ENCODE measurements at places on chromosomes 6 and 20.

GRCh38 chr20:12673352-12673751 is 335.4 kb upstream of the SPTLC3 start:
- no peak for DNase-seq

GRCh38 chr6:25418454-25419052 is 139.4 kb downstream of the CARMIL1 start:
- DNase-seq = no peak

GRCh38 chr6:47303861-47304260 is 5.8 kb downstream of the TNFRSF21 start:
- DNase-seq = no peak

- no peak for DNase-seq
Observed at GRCh38 chr6:37160922-37161778, 8.8 kb upstream of the PIM1 start.

DNA sequence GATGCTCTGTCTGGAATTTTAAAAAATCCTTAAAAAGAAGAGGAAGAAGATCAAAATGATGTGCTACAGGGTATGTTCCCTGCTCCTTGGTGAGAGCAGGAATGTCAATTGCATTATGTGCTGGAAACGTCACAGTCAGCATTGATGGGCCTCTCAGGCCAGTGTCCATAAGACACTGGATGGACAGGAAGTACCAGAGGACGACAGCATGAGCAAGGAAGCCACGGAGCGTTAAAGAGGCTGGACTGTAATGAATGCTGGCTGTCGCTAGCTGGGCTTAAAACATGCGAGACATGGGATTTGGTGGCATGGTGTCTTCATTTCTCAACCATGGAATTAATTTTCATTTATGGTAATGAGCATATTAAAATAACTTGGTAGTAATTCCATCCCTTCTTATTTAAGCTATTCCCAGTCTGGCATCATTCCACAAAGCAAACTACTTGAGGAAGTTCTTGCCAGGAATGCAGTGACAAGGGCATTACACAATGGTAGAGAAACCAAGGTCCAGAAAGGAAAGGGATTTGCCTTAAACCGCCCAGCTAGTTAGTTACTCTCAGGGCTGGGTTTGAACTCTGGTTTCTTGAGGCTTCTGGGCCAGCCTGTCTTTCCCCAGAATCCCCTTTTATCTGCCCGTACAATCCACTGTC is 166.6 kb upstream of the SOX4 start:
- DNase-seq = no peak

- DNase-seq = no peak
Observed at GRCh38 chr20:45128099-45128498, 3.8 kb upstream of the WFDC12 start.

DNA sequence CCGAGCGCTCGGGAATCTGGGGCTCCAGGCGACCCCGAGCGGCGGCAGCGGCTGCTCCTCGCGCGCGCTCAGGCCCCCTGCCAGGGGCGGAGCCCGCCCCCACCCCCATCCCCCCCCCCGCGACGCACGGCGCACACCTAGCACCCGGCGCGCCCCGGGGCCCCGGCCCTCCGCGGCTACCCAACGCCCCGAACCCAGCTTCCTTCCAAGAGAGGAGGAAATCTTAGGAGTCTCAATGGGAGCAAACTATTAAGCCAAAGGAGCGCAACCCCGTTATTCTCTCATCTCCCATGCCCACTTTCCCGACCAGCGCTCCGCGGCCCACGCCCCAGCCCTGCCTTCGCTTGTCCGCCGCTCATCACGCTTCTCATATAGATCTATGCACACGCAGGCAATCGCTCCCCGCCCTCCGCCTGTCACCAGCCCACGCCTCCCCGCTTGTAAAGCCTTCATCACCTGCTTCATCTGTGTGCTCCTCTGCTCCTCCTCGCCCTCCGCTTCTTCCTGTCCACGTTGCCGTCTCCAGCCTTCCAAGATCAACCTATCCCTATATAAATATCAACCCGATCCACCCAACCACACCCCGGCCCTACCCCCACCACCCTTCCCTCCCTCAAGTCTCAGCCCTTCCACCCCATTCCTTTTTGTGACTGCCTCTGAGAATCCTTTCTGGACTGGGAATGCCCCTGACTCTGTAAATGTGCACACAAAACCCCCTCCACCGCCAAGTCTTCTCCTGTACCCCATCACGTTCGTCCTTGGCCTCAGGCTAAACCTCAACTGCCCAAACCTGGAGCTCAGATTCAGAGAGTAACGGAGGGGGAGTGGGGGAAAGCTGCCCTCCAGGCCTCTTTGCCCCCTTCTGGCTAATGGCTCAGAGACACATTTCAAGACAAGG is at the start of gene DLK2:
DLK2 (minus strand) TSS at position 18 of the 898 bp plus-strand sequence. CDS start 723 bp downstream, outside the sequence.
- peak; percentile 93 for DNase-seq

DNA sequence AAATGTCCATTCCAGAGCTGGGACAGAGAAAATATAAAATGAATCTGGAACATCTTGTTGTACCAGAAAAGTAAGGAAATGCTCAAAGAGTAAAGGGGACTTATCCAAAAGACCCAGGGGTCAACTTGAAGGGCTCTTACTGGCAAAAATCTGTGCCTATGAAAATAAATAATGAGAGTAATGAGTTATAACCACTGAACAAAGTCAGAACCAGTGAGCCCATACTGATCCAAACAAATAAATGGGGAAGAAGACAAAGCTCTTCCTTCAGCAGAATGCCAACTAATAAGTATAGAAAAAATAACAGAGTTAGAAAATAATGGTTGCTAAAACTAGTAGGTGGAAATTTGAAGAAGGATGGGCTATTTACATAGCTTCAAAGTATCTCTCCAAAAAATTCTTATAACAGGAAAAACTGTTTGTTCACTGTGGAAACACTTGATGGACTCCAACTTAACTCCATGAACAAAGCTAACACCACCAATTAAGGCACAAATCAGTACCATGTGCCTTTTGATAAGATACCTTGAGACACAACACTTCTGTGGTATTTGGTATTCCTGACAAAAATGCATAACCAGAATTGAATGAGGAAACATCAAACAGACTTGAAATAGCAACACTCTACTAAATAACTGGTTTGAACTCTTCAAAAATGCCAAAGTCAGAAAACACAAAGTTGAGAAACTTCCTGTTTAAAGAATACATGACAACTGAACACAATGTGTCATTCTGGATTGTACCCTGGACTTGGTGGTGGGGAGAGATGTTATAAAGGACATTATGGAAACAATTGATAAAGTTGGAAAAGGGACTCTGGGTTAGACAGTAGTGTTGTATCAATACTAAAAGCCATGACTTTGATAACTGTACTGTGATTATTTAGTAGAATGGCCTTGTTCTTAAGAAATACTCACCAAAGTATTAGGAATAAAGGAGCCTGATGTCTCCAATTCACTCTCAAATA is 197.5 kb downstream of the ISM1 start:
- no peak for DNase-seq

DNA sequence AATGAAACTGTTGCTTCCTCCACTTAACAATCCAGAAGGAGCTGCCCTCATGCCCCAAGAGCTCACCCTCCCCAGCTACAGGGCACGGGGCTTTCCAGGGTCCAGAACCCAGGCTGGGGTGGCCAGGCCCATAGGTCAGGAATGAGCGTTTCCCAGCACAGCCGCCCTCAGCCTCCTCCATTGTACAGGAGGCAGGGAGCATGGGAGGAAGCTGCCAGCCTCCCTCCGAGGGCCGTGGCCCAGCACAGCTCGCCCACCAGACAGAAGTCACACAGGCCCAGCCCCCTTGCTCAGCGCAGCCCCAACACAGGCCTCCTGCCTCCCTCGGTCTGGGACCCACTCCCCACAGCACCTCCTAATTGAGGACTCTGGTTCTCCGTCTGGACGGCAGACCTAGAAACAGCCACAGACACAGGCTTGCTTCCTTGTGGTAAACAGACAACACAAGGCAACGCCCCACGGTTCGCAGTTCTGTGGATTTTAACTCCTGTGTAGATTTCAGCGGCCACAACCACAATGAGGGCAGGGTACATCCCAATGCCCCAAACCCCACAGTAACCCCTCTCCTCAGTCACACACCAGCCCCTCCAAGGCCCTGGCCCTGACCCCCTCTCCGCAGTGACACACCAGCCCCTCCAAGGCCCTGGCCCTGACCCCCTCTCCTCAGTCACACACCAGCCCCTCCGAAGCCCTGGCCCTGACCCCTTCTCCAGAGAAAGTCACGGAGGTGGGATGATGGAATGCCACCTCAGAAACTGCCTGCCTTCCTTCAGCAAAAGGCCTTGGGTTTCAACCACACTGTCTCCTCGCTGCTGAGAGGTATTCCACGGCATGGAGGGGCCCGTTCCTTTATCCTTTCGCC is 173.5 kb downstream of the DLL1 start:
- no peak for DNase-seq

DNA sequence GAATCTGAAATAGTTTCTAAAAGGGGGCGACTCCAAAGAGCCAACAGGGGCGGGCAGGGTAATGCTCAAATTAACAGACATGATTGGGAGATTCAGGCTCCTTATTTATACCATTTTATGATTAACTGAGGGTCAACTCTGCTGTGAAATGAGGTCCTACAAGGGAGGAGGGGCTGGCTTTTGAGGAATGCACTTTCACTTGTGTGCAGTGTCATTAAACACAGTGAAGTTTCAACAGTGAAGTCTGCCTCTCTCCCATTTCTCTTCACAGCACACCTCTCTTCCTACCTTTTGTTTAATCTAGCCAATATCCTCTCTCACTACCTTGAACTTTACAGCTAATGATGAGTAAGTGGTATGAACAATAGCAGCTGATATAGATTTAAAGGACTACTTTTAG is 557.3 kb upstream of the CITED2 start:
- DNase-seq = no peak

DNA sequence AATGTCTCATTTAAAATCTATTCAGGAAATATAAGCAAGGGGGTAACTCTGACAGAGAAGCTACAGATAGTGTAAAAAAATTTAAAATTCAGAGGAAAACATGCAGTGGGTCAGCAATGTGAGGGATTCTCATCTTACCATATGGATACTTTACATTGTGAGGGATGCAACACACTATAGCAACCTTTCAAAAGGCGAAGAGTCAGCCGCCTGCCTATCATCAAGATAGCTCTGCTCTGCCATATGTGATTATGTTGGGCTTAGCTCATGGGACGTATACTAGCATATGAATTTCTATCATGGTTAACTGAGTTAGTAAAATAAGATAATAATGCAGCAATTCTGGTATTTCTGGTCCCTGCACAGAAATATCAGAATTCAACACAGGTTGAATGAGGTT is 130.9 kb downstream of the MAP3K7 start:
- no peak for DNase-seq

DNA sequence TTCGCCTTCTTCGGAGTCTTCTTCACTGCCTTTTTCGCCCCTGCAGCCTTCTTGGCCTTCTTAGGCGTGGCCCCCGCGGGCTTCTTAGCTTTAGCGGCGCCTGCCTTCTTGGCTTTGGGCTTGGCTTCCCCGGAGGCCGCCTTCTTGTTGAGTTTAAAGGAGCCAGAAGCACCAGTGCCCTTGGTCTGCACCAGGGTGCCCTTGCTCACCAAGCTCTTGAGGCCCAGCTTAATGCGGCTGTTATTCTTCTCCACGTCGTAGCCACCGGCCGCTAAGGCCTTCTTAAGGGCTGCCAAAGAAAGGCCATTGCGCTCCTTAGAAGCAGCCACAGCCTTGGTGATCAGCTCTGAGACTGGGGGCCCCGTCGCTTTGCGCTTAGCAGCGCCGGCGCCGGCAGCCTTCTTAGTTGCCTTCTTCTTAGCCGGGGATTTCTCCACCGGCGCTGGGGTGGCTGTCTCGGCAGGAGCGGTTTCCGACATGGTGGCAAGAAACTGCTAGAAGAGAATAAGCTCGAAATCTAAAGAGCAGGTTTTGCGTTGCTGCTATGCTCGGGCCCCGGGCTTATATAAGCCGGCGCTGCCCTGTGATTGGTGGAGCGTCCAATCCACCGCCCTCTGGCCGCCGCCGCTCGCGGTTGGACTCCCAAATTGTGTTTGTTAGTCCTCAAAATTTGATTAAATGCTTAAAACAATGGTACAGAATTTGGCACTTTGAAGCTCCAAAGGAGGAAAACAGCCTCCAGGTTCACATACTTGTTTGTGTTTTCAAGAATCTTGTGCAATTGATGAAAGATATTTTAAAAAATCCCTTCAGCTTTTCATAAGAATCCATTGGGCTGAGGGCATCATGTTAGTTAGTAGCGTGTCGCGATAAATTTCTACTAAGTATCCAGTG is 44.9 kb downstream of the OR2B2 start:
- no peak for DNase-seq

GRCh38 chr6:131379948-131380347 is 193.1 kb upstream of the ARG1 start:
- no peak for DNase-seq

DNA sequence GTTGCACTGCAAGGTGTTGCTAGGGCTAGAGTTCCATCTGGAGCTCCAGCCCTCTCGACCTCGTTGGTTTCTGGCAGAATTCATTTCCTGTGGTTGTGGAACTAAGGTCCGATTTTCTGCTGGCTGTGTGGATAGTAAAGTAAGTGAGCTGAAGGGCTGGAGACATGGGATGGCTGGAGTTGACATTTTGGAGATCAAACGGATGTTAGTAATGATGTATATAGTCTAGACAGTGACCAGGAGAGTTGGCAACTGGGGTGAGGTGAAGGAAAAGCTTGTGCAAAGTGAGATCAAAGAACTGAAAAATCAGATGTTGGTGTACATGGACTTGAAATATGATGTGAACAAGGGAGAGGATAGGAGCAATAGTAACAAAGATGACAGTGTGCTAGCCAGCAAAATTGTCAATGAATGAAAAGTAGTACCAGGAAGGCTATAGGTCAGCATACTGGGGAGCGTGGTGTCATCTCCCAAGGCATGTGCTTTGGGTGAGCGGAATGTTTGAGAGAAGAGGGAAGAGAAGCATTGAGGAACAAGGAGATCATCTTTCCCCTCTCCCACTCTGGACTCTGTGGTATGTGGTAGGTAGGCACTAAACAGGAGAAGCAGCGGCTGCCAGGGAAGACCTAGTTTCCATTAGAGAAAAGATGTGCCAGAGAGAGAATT is 7.8 kb downstream of the QRSL1 start:
- DNase-seq = no peak

- DNase-seq = no peak
Observed at GRCh38 chr6:91476000-91476399, 889.1 kb upstream of the MAP3K7 start.

DNA sequence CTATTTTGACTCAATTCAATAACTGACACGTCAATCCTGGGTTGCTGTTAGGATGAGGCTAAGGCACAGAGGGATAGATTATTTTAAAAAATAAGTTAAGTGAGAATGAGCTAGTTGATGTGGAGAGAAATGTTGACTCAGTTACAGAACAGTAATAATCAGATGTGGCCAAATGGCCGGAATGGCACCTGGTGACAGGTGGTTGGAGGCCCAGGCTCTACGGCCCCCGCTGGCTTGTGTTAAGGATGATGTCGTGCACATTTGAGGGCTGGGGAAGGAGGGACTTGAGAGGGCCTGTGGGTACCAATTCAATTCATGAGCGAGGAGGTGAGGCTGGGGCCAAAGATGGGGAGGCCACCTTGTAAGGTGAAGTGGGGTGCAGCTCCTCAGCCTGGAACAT is 31.7 kb downstream of the APCDD1L start:
- no peak for DNase-seq

- DNase-seq = no peak
Observed at GRCh38 chr6:13396241-13396792, 68.0 kb upstream of the TBC1D7 start.

- peak; percentile 22 for DNase-seq
Observed at GRCh38 chr20:10167040-10167439, 51.6 kb upstream of the SNAP25 start.

All from posterior cingulate gyrus (tissue), 11 donors.